Activated CD8-positive, alpha-beta memory T cell treated with anti-CD3 and anti-CD28 coated beads, Interleukin-2, amount 50 U/mL, for 48 hours (primary cell): ENCODE measurements at places on chromosomes 5 and 9.

DNA sequence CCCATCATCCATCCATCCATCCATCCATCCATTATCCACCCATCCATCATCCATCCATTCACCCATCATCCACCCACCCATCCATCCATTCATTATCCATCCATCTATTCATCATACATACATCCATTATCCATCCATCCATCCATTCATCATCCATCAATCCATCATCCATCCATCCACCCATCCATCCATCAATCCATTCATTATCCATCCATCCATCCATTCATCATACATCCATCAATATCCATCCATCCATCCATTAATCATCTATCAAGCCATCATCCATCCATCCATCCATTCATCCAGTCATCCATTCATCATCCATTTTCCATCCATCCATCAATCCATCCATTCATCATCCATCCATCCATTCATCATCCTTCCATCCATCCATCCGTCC is 89.0 kb downstream of the NSG2 start:
- no peak for DNase-seq

GRCh38 chr5:142215915-142216681 is 107.5 kb downstream of the NDFIP1 start:
- no peak for DNase-seq

DNA sequence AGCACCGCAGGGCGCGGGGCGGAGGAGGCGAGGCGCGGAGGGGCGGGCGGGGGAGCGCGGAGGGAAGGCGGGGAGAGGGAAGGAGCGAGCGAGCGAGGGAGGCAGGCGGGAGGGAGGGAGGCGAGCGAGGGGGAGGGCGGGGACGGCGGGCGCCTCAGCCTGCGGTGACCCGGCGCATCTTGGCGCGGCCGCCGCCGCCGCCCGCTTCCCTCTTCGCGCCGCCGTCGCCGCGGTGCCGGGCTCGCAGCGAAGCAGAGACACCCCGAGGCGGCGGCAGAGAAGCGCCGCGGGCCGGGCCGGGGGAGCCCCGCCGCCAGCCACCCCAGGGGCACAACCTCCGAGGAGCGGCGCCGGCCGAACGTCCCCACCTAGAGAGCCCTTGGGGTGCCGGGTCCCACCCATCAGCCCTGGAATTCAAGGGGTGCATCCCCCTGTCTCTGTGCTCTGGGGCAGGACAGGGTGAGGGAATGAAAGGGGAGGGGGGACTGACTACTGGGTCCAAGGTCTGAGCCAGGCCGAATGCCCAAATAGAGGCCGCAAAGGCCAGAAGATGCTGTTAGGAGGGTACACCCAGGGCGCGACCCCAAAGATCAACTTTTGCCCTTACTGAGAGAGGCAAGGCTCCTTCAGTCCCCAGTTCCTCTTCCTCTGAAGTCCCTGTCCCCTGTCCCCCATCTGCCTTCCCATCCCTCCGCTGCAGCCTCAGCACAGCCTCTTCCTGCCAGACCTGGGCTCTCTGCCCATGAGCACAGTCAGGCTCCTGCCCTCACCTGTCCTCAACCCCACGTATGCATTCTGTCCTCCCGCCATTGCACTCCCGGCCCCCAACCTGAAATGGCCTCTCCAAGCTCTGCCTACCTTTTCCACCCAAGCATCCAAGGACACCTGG is at the start of gene ADAMTS2:
Gene ADAMTS2 (minus strand): TSS at position 29 of the 889 bp plus-strand sequence. CDS start 133 bp downstream, outside the sequence.
- DNase-seq: no peak

GRCh38 chr5:15031180-15031579 is 159.6 kb upstream of the ANKH start:
- DNase-seq: no peak

- no peak for DNase-seq
These were observed 33.2 kb downstream of the TARS1 start for GRCh38 chr5:33474004-33474403.

DNA sequence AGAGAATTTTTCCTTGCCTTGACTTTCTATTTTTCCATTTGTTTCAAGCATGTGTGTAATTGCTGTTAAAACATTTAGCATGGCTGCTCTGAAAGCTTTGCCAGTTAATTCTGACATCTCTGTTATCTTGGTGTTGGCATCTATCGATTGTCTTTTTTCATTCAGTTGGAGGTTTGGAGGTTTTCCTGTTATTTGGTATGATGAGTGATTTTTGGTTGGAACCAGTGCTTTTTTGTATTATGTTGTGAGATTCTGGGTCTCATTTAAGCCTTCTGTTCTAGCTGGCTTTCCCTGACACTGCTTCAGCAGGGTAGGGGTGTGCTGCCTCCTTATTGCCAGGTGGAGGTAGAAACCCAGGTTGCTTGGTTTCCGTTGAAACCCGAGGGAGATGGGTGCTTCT is 40.9 kb upstream of the DHFR start:
- no peak for DNase-seq

DNA sequence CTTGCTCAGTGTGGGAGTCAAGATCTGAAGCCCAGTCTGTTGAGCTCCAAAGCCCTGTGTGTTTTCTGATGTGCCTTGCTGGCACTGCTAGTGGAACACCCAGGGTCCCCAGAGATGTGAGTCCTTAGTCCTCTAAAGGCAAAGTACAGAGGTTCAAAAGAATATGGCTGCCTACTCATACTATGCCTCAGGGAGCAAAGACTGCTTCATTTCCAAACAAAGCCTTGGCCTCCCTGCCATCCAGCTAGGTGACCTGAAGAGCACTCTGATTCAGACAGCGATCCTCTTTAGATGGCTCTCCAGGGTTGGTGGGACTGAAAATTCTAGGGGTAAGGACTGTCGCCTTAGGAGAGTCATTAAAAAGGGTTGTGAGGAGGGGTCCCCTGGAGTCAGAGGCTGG is 2.0 kb downstream of the PRLR start:
- DNase-seq: no peak
